Activated CD4-positive, alpha-beta T cell treated with anti-CD3 and anti-CD28 coated beads for 48 hours (primary cell): ENCODE measurements at places on chromosomes 2 and 18.

DNA sequence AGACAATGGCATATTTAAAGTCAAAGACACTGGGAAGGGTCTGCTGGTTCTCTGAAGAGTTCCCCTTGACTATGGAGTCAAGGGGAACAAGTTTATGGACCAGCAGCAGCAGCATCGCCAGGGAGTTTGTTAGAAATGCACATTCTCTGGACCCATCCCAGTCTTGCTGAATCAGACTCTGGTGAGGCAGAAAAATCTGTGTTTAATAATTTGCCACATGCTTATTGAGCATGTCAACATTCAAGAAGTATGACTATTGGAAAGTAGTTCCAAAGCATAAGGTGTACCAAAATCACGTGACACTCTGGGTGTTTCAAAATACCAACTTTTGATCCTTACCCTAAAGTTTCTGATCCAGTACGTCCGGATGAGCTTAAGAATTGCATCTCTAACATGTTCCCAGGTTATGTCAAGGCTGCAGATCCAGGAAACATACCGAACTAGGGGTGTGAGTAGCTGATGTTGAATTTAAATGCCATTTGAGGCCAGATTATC, 853.8 kb downstream of the TMEM182 start:
- DNase-seq, result no peak

- no peak for DNase-seq
These were observed 11.2 kb downstream of the AOX1 start for GRCh38 chr2:200596774-200597570.

GRCh38 chr2:120769787-120770120, 34.1 kb downstream of the GLI2 start:
- DNase-seq, result no peak

GRCh38 chr18:484749-485464, 15.6 kb downstream of the COLEC12 start:
- DNase-seq, result no peak

GRCh38 chr2:16653799-16654198, 11.8 kb downstream of the CYRIA start:
- no peak for DNase-seq
